ENCODE measurements at places on chromosomes 5 and 9. TPM values are rescaled to one million over a fixed set of nuclear protein-coding genes. Genes with fewer than 3 reads are reported as not detected.

ERAP2 gene
- total RNA-seq, result 1.3 TPM

TNPO1 gene
- total RNA-seq, result 99.5 TPM

PHF24 gene
- total RNA-seq, result 0.14 TPM

SPATA31D4 gene
- not detected for total RNA-seq

ALDH7A1 gene
- 76.7 TPM for total RNA-seq

LRRC19 gene
- total RNA-seq, result not detected

PCDHA4 gene
- total RNA-seq, result 1.1 TPM

EEIG1 gene
- 42.0 TPM for total RNA-seq

PGM5 gene
- not detected for total RNA-seq

MTX3 gene
- total RNA-seq, result 6.3 TPM

TEK gene
- total RNA-seq, result 0.12 TPM

RXFP3 gene
- total RNA-seq, result not detected

ANKRD55 gene
- total RNA-seq, result not detected

MYORG gene
- total RNA-seq, result 6.4 TPM

FYB1 gene
- 9.0 TPM for total RNA-seq

RFX3 gene
- total RNA-seq, result 1.8 TPM

PTGDS gene
- total RNA-seq, result 0.67 TPM

WHRN gene
- total RNA-seq, result 6.4 TPM

TEX53 gene
- total RNA-seq, result not detected

ZBTB26 gene
- 2.0 TPM for total RNA-seq

SAXO1 gene
- not detected for total RNA-seq

PCDHGB4 gene
- total RNA-seq, result 0.56 TPM

LCNL1 gene
- 0.13 TPM for total RNA-seq

PDE8B gene
- total RNA-seq, result 1.7 TPM

CLIC3 gene
- 2.3 TPM for total RNA-seq

RELL2 gene
- 5.0 TPM for total RNA-seq

SLC46A2 gene
- total RNA-seq, result not detected

CNTNAP3 gene
- 10.0 TPM for total RNA-seq

PDE6A gene
- 0.24 TPM for total RNA-seq

TEX48 gene
- total RNA-seq, result not detected

GRM6 gene
- not detected for total RNA-seq

FGFR4 gene
- total RNA-seq, result 21.7 TPM

SECISBP2 gene
- 19.4 TPM for total RNA-seq

MLANA gene
- total RNA-seq, result not detected

CXCL14 gene
- total RNA-seq, result 0.37 TPM

MYO10 gene
- total RNA-seq, result 36.3 TPM

C5orf52 gene
- total RNA-seq, result not detected

GABBR2 gene
- 0.49 TPM for total RNA-seq

CDKN2A gene
- not detected for total RNA-seq

TRIM7 gene
- total RNA-seq, result 29.9 TPM

SEC24A gene
- 10.2 TPM for total RNA-seq

Data from A549 treated with Hydrocortisone at 1 μM for 4 hours (cell line).